ENCODE measurements at places on chromosomes 11 and 22. TPM values are rescaled to one million over a fixed set of nuclear protein-coding genes. Genes with fewer than 3 reads are reported as not detected.

The LMO2 gene
- 3.8 TPM for total RNA-seq

The CPT1B gene
- 12.2 TPM for total RNA-seq

The CALCA gene
- not detected for total RNA-seq

The TIGD3 gene
- 0.14 TPM for total RNA-seq

The WBP2NL gene
- 1.8 TPM for total RNA-seq

- H3K4me3 ChIP-seq, result no peak overlapping the region
- H3K4me1 ChIP-seq, result no peaks in the 10 kb centered on the region
- no peaks in the 10 kb centered on the region for H3K27me3 ChIP-seq
- DNase-seq, result no peak
Measured at GRCh38 chr11:131642756-131643531, 272.5 kb downstream of the NTM start.

- H3K36me3 ChIP-seq, result no peaks in the 10 kb centered on the region
- no peaks in the 10 kb centered on the region for H3K4me1 ChIP-seq
- DNase-seq, result no peak
- peak within 1 kb of the TSS; percentile 26 for H3K4me3 ChIP-seq
- no peaks in the 10 kb centered on the region for H3K27me3 ChIP-seq
Measured at GRCh38 chr22:45502215-45503049, at the start of gene FBLN1. FBLN1 (plus strand) TSS chr22:45502883; CDS start chr22:45502986, 103 bp downstream.

DNA sequence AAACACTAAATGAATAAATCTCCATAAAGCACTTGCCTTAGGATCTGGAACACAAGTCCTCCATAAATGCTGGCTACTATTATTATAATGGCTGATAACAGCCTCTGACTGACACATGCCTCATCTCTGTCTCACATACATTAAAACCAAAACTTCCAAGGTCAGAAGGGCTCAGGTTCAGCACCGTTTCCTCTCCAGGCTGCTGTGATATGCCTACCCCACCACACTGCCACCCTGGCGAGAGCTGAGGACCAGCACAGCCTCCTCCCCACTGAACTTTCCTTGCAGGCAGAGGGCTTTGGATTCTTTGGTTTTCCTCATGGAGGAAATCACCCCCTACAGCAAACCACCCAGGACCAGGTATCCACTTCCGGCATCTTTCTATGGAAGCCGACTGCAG, 112.8 kb downstream of the ABTB2 start:
- DNase-seq, result no peak
- no peak overlapping the region for H3K27ac ChIP-seq
- H3K4me3 ChIP-seq, result no peak overlapping the region
- peaks cover 4% of the 10 kb centered on the region for H3K4me1 ChIP-seq
- no peaks in the 10 kb centered on the region for H3K36me3 ChIP-seq

- no peaks in the 10 kb centered on the region for H3K4me1 ChIP-seq
- H3K36me3 ChIP-seq, result no peaks in the 10 kb centered on the region
- H3K27me3 ChIP-seq, result no peaks in the 10 kb centered on the region
- H3K27ac ChIP-seq, result no peak overlapping the region
- H3K4me3 ChIP-seq, result no peak overlapping the region
Measured at GRCh38 chr22:35509960-35510359, 30.7 kb upstream of the RASD2 start.

GRCh38 chr11:113569391-113569790, 94.2 kb upstream of the DRD2 start:
- no peak overlapping the region for H3K27ac ChIP-seq
- no peaks in the 10 kb centered on the region for H3K36me3 ChIP-seq
- H3K4me1 ChIP-seq, result no peaks in the 10 kb centered on the region
- no peak overlapping the region for H3K4me3 ChIP-seq

DNA sequence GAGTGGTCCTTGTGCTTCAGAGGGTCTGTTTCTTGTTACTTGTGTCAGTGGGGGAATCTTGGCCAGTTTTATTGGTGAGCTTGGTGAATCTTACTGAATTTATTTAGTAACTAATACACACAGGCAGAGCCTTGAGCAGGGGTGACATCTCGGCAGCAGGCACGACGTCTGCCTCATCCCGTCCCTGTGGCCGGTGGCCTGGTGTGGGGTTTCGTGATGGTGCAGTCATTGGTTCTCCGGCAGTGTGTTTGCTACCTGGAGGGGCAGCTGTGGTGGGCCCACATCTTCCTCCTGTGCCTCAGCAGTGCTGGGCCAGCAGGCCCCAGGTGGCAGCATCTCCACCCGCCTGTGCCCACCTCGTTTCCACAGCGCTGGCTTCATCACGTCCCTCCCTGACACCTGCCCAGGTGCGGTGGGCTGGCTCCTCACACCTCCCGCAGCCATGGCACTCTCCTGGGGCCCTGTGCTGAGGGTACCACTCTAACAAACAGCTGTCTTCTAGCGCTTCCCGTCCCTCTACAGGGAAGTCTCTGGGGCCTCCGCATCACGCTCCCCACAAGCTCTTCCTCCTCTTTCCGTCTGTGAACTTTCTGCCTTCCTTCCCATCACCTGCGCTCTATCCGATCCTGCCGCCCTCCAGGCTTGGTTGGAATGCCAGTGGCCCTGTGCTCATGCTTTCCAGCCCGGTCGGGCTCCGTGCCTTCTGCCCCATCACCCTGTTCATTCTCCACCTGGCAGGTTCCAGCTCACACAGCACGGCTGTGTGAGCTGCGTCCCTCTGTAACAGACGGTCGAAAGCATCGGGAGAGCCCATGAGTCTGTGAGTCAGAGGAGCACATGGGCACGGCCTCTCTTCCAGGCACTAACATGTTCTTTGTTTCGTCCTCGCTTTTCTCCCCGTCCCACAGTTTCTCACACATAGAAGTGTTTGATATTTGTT, 203.4 kb downstream of the TBC1D22A start:
- no peak for DNase-seq
- no peak overlapping the region for H3K27ac ChIP-seq
- H3K4me3 ChIP-seq, result no peak overlapping the region
- H3K36me3 ChIP-seq, result no peaks in the 10 kb centered on the region
- no peaks in the 10 kb centered on the region for H3K27me3 ChIP-seq

GRCh38 chr11:72643547-72643946, 30.7 kb downstream of the PDE2A start:
- no peaks in the 10 kb centered on the region for H3K27me3 ChIP-seq
- no peaks in the 10 kb centered on the region for H3K36me3 ChIP-seq
- no peaks in the 10 kb centered on the region for H3K4me1 ChIP-seq
- H3K4me3 ChIP-seq, result no peak overlapping the region
- DNase-seq, result peak; percentile 36

GRCh38 chr22:49073873-49074417, 753.7 kb downstream of the BRD1 start:
- H3K4me3 ChIP-seq, result no peak overlapping the region
- H3K27ac ChIP-seq, result no peak overlapping the region
- H3K4me1 ChIP-seq, result no peaks in the 10 kb centered on the region
- no peaks in the 10 kb centered on the region for H3K36me3 ChIP-seq
- DNase-seq, result no peak

GRCh38 chr11:14270690-14271542, 88.1 kb downstream of the RRAS2 start:
- DNase-seq, result no peak
- no peaks in the 10 kb centered on the region for H3K36me3 ChIP-seq
- no peak overlapping the region for H3K27ac ChIP-seq
- no peaks in the 10 kb centered on the region for H3K4me1 ChIP-seq
- H3K4me3 ChIP-seq, result no peak overlapping the region

- H3K27me3 ChIP-seq, result no peaks in the 10 kb centered on the region
- H3K36me3 ChIP-seq, result no peaks in the 10 kb centered on the region
- no peaks in the 10 kb centered on the region for H3K4me1 ChIP-seq
- no peak overlapping the region for H3K4me3 ChIP-seq
- DNase-seq, result peak; percentile 31
- no peak overlapping the region for H3K27ac ChIP-seq
Measured at GRCh38 chr11:12746593-12747097, 72.4 kb downstream of the TEAD1 start.

DNA sequence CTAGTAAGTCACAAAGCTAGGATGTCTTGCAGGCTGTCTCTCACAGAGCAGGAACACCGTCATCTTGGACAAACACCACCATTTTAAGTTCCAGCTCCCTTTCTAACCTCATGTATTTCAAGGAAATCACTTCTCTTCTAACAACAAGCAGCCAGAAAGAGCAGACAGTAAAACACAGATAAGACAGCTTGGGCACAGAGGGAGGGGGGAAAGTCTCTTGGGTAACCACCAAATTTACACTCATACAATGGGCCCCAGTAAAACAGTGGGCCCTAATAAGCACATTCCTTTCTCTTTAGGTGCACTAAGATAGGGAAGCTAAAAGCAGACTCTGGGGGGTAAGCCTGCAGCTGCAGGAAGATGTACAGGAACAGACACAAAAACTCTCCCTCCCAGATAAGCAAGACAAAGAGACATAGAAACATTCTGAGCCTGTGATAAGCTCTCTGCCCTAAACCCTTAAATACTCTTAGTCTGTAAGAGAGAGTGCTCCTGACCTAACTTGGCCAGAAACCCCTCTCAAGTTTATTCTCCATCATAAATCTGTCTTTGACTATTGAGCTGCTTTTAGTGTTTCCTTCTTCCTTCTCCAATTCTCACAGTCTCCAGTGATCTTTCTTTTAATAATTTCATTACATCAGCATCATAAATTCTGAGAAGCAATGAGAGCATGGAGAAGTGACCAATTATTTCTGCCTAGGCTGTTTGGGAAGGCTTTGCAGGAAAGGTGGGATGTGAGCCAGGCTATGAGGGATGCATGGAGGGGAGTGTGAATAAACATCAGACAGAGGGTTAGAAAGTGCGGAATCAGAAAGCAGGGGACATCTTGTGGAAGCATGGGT, 7.4 kb downstream of the OR10D3 start:
- no peak overlapping the region for H3K27ac ChIP-seq
- no peak overlapping the region for H3K4me3 ChIP-seq
- H3K36me3 ChIP-seq, result no peaks in the 10 kb centered on the region
- H3K4me1 ChIP-seq, result no peaks in the 10 kb centered on the region

- no peaks in the 10 kb centered on the region for H3K36me3 ChIP-seq
- DNase-seq, result no peak
- H3K4me3 ChIP-seq, result no peak overlapping the region
Measured at GRCh38 chr11:86745571-86745970, 54.8 kb upstream of the PRSS23 start.

DNA sequence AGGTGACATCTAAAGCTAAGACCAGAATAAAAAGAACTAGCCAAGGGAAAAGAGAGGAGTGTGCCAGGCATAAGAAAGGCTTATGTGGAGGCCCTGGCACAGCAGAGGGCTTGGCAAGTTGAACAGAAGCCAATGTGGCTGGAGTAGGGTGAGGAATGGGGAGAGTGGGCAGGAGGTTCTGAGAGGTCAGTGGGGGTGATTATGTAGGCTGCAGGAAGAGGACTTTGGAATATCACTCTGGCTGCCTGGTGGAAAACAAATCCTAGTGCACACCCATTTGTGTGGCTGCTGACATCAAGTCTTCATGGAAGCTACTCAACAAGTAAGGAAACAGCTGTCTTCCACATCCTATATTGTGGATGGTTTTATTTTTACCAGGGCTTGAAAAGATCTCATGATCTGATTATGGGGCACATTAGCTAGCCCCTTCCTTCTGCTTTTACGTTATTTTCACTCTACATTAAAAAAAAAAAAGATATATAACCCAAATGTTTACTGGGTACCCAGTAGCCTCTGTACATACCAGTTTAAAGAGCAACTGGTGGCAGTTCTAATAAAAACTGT, 3.4 kb downstream of the MRPL16 start:
- H3K4me3 ChIP-seq, result no peak overlapping the region
- no peaks in the 10 kb centered on the region for H3K27me3 ChIP-seq
- DNase-seq, result no peak
- no peak overlapping the region for H3K27ac ChIP-seq
- H3K4me1 ChIP-seq, result peaks cover 9% of the 10 kb centered on the region
- no peaks in the 10 kb centered on the region for H3K36me3 ChIP-seq

DNA sequence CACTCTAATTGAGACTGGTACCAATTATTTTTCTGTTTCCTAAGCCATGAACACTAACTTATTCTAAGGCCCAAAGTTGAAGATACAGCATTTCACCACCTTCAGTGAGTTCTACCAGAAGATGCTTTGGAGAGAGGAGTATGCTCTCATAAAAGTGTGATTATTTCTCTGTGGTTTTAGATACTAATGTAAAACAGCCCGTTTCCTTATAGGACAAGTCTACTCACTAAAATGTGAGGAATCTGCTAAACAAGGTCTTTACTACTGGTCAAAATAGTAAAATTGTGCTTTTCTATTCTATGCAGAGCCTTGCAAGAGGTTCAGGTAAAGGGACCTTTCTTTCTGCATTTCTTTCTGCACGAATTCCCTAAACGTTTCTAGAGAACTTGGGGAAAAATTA, 2.4 kb downstream of the LGR4 start:
- DNase-seq, result no peak
- no peaks in the 10 kb centered on the region for H3K36me3 ChIP-seq
- no peaks in the 10 kb centered on the region for H3K27me3 ChIP-seq
- peak overlapping the region; percentile 95 for H3K27ac ChIP-seq

GRCh38 chr22:29758068-29758622, 8.7 kb downstream of the ZMAT5 start:
- no peaks in the 10 kb centered on the region for H3K36me3 ChIP-seq
- no peak overlapping the region for H3K27ac ChIP-seq
- no peaks in the 10 kb centered on the region for H3K4me1 ChIP-seq
- H3K27me3 ChIP-seq, result no peaks in the 10 kb centered on the region
- H3K4me3 ChIP-seq, result no peak overlapping the region

- peaks cover 9% of the 10 kb centered on the region for H3K4me1 ChIP-seq
- no peak overlapping the region for H3K27ac ChIP-seq
- no peak overlapping the region for H3K4me3 ChIP-seq
- H3K36me3 ChIP-seq, result no peaks in the 10 kb centered on the region
- H3K27me3 ChIP-seq, result no peaks in the 10 kb centered on the region
Measured at GRCh38 chr22:43263645-43264514, 76.9 kb upstream of the TTLL12 start.

DNA sequence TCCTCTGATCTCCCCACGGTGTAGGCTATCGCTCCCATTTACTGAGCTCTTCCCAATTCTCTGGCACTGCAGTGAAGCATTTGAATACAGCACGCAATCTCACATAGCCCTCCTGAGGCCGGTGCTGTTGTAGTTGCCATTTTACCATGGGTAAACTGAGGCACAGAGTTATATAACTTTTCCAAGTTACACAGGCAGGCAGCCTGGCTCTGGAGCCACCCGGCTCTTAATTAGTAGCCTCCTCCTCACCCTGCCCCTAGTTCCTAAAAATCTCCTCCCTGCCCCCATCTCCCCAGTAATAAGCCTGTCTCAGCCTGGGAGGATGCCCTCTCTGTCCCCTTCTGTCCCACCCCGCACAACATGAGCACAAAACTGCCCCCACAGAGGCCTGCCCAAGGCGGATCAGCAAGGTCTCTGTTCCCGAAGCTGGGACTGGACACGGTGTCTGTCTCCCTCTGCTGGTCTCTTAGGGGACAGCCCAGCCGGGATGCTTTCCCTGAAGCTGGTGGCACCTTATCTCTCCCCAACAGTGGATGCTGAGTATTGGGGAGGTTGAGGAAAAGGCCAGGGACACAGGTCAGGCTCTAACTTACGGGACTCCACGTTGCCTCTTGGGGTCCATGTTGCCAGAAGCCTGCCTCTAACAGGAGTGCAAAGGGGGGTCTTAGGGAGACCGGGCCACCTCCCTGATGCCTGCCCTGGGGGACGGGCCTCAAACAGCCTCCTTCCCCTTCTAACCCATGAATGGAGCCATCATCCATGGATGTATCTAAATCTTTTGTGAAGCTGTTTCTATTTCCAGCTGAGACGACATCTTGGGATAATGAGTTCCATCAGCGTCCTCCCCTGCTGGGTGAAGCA, 9.1 kb upstream of the CLCF1 start:
- H3K36me3 ChIP-seq, result no peaks in the 10 kb centered on the region
- no peaks in the 10 kb centered on the region for H3K4me1 ChIP-seq
- H3K27me3 ChIP-seq, result no peaks in the 10 kb centered on the region
- H3K27ac ChIP-seq, result no peak overlapping the region
- DNase-seq, result peak; percentile 80
